ENCODE measurements at places on chromosomes 11 and 22.

DNA sequence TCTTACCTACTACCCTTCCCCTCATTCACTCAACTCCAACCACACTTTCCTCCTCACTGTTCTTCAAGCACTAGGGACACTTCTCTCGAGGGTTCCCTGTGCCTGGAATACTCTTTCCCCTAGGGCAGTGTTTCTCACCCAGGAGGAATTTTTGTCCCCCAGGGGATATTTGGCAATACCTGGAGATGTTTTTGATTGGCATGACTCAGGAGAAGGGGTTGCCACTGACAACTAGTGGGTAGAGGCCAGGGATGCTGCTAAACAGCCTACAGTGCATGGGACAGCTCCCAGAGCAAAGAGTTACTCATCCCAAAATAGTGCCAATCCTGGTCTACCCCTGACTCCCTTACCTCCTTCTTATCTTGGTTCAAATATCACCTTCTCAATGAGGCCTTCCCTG is 40.0 kb downstream of the BTG4 start:
- no peak for DNase-seq

DNA sequence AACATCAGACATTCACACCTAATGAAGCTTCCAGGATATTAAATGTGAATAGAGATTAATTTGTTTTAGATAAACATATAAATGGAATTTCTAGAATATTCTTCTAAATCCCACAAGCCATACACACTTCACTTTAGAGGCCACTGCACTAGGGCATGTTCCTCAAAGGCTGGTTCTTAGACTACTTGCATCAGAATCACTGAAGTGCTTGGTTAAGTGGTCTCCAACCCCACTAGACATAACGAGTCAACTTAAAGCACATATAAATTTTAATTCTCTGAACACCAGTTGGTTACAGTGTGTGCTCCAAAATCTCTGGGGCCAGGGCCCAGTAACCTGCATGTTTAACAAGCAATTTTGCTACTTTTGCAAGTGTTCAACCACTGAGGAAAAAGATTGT is 7.9 kb upstream of the ALKBH8 start:
- no peak for DNase-seq

- DNase-seq = no peak
Measured at GRCh38 chr11:15038963-15039362, 34.4 kb upstream of the CALCB start.

GRCh38 chr11:44927174-44927661 is 23.5 kb downstream of the TP53I11 start:
- DNase-seq = peak; percentile 91

- no peak for DNase-seq
Measured at GRCh38 chr11:117730208-117730800, 66.7 kb downstream of the DSCAML1 start.

GRCh38 chr22:19754701-19755144 is 5.9 kb upstream of the TBX1 start:
- DNase-seq = no peak

GRCh38 chr11:114001416-114001815 is 26.5 kb downstream of the HTR3A start:
- no peak for DNase-seq

DNA sequence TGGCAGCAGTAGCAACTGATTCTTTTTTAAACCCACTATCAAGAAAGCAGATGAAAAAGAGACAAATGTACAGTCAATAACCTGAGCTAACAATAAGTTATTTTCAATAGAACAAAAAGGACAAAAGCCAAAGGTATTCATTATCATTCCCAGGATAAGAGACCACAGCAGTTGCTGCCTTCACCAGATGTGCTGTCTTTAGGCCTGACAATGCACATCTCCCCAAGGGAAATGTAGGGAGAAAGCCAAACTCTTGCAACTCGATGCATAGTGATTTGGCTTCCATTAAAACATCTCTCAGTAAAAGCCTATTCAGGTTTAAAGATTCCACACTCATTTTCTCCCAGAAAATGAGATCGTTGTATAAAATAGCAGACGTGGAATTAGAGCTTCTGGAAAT is 210.7 kb downstream of the METTL15 start:
- DNase-seq = no peak

- DNase-seq = no peak
Measured at GRCh38 chr11:35933320-35933871, 10.5 kb upstream of the LDLRAD3 start.

GRCh38 chr22:49152939-49153770 is 674.5 kb downstream of the BRD1 start:
- no peak for DNase-seq

GRCh38 chr11:76120513-76121101 is 85.7 kb downstream of the WNT11 start:
- no peak for DNase-seq

GRCh38 chr11:44842220-44842619 is 108.5 kb downstream of the TP53I11 start:
- no peak for DNase-seq

DNA sequence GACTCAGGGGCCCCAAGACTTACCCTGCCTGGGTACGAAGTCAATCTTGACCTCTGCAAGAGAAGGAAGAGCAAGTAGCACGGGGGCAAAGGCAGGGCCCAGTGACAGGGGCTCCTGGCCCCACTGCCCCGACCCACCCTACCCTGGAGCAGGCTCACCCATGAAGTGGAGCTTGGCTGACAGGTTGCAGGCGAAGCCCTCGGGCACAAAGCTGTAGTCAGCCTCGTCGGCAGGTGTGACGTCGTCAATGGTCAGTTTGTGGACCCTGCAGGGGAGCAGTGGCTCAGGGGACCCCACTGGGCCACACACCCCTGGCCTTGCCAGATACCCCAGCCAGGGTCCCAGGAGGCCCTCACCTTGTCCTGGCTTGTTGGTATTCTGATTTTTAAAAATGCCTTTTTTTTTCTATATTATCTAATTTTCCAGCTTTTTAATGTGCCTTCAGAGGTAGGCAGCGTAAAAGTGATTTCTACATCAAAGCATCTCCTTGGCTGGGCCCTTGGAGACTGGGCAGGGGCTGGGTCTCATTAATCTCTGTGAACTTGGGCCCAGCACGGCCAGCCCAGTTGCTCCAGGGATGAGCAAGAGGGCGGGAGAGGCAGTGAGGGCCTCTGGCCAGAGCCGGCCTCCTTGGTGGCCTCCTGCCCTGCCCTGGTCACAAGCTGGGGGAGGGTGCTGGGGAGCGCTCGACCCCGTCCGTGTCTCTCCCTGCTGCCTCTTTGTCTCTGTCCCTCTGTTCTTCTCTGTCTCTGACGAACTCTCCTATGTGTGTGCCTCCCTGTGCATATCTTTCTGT is 11.3 kb downstream of the MYBPC3 start:
- DNase-seq = no peak

DNA sequence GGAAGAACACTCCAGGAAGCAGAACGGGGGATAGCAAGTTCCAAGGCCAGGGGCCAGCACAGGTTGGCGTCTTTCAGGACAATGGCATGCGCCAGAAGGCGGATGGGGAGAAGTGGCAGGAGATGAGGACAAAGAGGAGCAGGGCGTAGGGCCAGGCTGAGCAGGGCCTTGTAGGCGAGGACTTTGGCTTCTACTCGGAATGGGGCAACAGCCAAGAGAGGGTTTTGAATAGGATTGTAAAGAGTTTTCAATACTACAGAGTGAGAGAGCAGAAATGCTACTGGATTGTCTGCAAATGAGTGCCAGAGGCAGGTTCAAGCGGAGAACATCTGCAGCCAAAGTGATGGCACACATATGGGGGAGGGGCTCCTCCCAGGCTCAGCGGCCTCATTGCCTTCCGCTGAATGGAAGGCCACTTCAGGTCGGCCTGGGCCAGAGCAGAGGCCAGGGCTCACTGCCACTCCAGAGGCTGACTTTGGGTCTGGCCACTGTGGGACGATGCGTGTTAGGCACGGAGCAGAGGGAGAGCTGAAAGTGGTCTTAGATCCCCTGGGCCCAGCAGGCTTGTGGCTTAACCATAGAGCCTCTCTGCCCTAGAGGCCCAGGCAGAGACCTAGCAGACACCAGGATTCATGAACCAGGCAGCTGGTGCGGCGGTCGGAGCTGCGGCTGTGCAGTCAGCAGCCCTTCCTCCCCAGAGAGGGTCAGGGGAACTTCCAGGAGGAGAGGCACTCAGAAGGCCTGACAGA is 118.2 kb downstream of the DSCAML1 start:
- no peak for DNase-seq

DNA sequence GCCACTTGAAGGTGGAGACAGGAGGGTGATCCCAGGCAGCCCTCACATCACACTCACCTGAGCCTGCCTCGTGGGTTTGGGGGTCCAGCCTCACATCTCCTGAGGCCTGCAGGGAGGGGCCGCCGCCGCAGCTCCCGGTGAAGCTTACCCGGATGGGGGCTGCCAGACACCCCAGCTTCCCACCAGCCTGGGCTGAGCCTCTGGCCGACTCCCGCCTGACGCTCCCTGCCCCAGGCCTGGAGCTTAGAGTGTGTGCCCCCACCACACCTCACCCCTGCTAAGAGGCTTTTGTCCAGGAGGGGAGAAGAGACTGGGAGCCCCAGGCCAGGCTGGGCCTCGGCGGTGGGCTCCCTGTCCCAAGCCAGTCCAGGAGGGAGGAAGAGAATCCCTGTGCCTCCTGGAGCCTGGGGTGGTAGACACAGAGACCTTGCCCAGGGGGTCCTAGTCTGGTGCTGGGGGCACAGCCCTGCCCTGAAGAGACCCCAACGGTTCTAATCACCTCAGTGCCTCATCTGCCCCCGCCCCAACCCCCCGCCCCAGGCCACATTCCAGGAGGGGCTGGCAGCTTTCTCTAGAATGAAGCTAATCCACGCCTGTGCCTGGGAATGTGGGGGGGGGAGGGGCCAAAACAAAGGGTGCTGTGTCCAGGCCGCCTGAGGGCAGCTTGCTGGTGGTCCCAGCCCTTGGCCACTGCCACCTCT is at the start of gene SLC16A8:
TSS of gene SLC16A8 (minus strand) at position 254 of the 701 bp plus-strand sequence. CDS start 1,311 bp downstream, outside the sequence.
- DNase-seq = no peak

DNA sequence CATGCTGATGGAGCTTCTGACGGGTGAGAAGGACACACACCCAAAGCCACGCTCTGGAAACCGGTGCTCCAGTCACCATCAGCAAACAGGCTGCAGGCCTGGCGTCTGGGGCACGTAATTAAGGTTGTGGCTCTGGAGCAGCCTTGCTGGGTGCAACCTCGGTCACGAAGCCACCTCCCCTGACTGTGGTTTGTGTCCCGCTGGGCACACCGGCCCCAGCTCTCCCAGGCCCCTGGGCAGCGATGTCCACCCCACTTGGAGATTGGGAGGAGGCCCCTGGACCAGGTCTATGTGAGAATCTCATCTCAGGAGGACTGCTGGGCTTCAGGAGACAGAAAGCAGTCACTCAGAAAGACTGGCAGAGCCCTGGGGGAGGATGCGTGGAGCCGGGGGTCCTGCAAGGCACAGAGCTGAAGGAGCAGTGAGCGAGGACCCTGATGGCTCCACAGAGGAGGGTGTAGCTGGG is 631.6 kb downstream of the BRD1 start:
- no peak for DNase-seq

DNA sequence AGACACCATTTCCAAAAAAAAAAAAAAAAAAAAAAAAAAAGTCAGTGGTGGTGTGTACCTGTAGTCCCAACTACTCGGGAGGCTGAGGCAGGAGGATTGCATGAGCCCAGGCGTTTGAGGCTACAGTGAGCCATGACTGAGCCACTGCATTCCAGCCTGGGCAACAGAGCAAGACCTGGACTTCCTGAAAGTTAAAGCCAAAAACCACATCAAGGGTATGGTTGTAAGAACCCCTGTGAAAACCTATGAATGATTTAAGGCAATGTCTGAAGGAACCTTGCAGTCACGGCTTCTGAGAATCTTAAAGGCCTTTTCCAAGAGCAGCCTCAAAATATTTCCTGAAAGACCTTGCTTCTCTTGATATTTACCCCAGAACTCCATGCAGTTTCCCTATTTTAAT is 30.5 kb upstream of the MSANTD2 start:
- DNase-seq = no peak

DNA sequence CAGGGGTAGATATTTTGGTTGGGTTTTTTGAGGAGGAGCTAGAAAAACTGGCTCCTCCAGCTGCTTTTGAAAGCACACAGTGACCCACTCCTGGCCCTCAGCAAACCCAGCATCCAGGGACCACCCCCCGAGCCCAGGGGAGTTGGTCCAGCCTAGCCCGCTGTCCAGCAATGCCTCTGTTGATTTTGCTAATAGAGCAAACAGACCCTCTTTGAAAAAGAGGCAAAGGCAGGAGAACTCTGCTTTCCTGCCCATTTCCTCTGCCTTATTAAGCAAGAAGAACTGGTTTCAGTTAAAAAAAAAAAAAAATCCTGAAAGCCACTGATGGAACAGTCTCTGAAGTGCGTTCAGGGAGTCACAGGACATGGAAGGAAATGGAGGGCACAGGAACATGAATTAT is 25.3 kb downstream of the ABTB2 start:
- DNase-seq = no peak
